ENCODE measurements at places on chromosomes 3 and 15.
A peak's percentile ranks its signal among the peaks of the same experiment; 100 is the strongest.

GRCh38 chr3:66259566-66260255, 38.9 kb downstream of the SLC25A26 start:
- DNase-seq, result peak; percentile 28

GRCh38 chr3:100833483-100833882, 124.2 kb downstream of the TFG start:
- DNase-seq, result no peak

GRCh38 chr15:60095711-60096110, 91.6 kb downstream of the FOXB1 start:
- peak; percentile 60 for DNase-seq

GRCh38 chr15:94631608-94632007, 400.2 kb downstream of the MCTP2 start:
- DNase-seq, result no peak

DNA sequence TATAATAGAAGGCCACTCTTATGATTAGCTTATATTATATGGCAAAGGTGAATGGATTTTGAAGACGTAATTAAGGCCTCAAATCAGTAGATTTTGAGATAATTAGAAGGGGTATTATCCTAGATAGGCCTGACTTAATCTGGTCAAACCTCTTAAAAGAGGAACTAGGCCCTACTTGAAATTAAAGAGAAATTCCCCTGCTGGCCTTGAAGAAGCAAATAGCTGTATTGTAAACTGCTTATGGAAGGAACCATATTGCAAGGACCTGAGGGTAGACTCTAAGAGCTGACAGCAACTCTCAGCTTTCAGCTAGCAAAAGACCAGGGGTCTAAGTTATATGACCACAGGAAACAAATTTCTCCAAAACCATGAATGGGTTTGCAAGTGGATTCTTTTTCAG, 219.0 kb upstream of the ONECUT1 start:
- no peak for DNase-seq

DNA sequence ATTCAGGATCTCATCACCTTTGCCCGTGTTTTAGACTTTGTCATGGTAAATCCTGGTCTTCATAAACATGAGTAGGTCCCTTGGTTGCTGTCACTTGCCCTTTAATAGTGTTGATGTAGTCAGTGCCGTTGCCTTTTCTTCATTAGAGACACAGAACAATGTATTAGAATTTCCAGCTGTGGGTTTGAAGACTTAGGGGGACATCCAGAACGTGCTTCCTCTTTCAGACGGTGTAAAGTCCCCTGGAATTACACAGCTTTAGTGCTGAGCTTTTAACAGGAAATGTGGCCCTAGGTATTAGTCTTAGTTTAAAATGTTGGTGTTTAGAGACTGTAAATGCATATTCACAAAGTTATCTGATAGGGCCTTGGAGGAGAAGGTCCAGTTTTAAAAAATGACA, 8.8 kb upstream of the LRCH3 start:
- no peak for DNase-seq

DNA sequence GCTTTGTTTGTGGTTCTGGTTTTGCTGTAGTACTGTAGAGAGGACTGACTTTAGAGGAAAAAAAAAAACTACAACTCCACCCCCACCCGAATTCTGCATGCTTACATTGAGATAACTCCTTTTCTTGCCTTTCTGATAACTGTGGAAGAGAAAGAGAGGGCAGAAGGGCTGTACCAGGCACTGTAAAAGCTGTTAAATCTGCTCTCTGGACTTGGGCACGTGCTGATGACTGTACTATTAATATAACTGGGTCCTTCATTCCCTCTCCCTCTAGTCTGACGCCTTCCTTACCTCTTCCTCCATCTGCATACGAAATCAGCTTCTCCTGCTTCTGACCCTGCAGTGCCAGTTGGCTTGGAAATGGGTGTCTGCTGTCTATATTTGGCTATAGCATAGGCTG, 15.0 kb downstream of the MAPKBP1 start:
- DNase-seq, result no peak

GRCh38 chr3:188943591-188943990, 228.2 kb upstream of the TPRG1 start:
- peak; percentile 55 for DNase-seq

DNA sequence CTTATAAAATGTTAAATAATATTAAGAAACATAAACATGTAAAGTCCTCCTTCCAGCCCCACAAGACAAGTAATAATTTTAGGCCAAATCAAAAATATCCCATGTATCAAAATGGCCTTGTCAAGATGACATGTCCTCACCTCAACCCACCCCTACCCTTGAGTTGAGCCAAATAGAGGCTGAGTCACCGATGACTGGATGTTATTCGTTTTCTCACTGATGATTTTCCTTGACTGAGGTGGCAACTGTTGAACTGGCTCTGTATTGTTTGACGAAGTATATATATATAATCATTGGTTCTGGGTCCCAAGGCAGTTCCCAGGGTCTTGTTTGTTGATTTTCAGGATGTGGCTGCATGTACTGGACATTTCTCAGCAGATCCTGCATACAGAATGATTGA, 75.3 kb downstream of the TMEM108 start:
- DNase-seq, result peak; percentile 12

DNA sequence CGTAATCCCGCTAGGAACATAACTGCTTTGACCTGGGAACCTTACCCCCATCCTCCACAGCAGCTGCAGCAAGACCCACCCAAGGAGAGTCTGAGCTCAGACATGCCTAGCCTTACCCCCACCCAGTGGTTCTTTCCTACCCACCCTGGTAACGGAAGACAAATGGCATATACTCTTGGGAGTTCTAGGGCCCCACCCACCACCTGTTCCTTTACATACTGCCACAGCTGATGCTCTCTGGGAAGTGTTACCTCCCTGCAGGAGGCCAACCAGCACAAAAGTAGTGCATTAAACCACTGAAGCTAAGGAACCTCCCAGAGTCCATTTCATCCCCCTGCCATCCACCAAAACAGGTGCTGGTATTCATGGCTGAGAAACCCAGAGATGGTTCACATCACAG, 50.6 kb upstream of the AZI2 start:
- DNase-seq, result no peak

DNA sequence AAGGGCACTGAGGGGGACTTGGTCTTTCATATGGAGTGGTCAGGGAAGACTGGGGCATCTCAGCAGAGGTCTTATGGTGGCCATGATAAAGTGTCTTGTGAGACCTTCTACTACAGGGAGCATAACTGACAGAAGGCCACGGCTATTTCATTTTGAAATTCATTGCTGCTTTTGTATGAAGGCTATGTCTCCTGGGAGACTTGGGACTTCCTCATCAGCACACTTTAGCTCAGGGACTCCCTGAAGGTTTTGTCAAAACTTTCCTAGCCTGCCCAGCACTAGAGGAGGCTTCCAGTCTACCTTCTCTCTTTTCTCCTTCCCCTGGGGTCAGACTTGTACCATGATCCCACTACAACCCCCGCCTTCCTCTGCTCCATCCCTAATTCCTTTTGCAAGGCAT, 77.2 kb upstream of the RASGRF1 start:
- DNase-seq, result no peak

- DNase-seq, result no peak
Observed at GRCh38 chr3:141291559-141292355, 60.1 kb downstream of the PXYLP1 start.

GRCh38 chr3:3227640-3228039, 48.1 kb upstream of the CRBN start:
- DNase-seq, result no peak

GRCh38 chr15:28060005-28060404, 39.1 kb downstream of the OCA2 start:
- no peak for DNase-seq

DNA sequence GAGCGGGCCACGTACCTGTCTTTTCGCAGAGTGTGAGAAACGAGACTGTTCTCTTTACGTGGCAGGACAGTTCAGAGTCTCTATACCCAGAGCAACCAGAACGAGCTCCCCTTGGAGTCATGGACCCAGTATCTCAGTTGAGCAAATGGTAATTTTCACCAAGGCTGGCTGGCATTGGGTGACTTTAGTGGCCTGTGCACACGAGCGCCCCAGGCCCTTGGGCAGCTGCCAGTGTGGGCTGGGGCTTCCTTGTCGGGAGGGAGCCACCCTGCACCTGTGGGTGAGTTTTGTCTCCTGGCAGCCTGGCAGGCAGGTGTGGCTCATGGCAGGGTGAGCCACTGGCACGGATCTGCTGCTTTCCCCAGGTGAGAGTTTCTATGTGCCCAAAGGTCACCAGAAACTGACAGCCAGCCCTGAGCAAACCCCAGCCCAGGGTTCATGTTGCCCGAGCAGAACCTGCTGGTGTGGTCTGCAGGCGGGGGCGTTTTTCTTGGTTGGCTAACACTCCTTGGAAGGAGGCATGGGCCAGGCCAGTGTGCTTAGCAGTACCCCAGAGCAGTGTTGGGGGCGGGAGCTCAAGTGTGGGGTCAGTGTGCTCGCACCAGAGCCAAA, 135.0 kb downstream of the TJP1 start:
- DNase-seq, result no peak

DNA sequence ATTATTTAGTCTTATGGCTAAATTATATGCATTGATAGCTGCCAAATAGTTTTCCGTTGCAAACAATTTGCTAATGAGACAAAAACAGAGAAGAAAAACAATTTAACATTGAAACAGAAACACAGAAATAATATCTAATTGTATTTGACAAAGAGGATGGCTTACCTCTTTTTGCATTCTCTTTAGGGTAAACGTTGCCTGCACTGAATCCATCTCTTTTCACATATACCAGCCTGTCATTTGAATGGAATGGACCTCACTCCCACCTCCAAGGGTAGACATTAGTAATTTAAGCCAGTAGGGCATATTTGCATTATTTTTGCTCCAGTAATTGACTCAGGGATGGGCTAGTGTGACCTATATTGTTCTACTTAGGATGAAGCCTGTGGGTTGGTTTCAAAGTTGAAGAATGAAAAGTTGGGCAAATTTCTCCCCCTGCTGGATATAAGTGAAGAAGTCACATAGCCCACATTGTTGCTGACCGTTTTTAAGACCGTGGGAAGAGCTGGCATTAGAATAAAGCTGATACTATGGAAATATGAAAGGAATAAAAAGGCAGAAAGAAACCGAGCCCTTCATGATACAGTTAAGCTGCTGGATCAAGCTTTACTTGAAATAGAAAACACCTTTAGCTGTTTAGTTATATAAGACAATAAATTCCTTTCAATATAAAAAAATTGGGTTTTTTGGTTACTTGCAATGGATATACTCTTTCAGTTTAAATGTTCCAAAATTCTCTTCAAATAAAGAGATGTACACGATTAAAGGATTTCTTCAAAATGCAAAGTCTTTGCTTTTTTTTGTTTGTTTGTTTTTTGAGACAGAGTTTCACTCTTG, 26.9 kb downstream of the PIERCE2 start:
- peak; percentile 77 for DNase-seq

- no peak for DNase-seq
Observed at GRCh38 chr3:77040926-77041722, 1.2 kb downstream of the ROBO2 start.

GRCh38 chr15:30984118-30984517, 7.3 kb downstream of the MTMR10 start:
- DNase-seq, result no peak

DNA sequence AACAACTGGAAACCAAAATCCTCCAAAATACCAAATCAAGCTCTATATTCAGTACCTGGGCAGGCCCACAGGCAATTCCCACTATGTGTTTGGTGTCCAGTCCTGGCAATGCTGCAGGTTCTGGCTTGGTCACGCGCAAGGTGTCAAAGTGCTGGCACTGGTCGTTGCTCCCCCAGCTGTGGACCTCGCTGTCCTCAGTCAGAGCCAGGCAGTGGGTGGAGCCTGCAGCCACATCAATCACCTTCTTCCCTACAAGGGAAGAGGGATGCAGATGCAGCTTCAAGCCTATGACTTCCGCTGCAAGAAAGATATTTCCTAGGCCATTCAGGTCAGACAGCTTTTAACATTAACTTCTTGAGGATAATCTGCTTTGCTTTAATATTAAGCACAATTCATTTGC, 61.3 kb downstream of the HERC2 start:
- no peak for DNase-seq

DNA sequence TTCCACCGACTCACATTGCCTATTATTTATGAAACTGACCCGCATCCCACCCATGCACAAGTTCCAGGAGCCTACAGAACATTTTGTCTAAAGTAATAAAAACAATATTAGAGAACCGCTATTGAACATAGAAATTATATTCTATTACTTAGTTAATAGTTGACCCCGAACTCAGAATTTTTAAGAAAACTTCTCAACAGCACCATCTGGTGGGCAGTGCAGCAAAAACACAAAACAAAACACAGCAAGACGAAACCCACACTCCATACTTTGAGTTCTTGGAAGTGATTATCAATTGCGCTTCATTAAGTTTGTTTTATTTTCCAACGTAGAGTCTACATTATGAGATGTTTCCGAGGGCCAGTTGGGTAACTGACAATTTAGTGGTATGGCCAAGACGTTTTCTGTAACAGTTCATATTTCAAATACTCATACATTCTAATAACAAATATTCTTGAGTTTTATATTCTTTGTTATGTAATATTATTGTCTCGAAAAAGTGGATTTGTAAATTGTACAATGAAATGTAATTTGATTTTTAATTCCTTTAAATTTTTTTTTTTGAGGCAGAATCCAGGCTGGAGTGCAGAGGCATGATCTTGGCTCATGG, 24.0 kb upstream of the C3orf70 start:
- DNase-seq, result peak; percentile 74

- DNase-seq, result no peak
Observed at GRCh38 chr3:2623436-2623835, 486.7 kb downstream of the IL5RA start.

DNA sequence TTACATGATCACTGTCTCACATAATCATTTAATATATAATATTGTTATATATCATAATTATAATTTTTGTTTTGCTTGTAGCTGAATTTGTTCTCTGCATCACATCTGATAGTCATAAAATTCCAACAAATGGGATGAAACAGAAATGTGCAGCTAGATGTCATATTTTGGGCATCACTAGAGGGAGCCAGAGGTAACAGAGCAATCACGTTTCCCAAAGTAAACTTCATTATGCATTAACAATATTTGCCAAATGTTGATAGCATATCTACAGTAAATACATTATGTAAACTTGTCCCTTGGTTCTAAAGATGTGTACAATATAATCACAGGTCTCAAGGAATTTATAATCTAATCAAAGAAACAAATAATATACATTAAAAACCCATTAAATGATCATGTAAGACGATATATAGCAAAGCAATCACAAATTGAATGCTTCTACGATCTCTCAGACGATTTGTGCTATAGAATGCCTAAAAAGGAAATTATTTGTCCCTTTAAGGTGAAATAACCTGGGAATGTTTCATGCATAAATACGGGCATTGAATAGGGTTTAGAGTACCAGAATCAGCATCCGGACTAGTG, 234.2 kb upstream of the MCTP2 start:
- no peak for DNase-seq

DNA sequence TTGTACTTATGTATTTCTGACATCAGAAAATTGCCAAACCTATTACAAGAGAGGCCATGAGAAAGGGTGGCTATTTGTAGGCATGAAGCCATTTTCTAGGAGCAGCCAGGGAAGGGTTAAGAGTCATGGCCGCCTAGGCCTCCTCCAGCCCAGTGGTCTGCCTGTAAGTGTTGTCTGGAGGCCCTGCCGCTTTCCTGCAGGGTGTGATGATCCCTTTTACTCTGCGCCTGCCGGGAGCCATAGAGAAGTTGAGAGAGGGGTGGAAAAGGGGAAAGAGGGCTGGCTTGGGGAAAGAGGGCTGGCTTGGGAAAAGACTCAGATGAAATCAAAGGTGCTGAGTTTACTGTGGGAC, 29.1 kb upstream of the KCTD6 start:
- no peak for DNase-seq

Data from foreskin fibroblast (primary cell).